ENCODE measurements at places on chromosomes 2 and 18.
A peak's percentile ranks its signal among the peaks of the same experiment; 100 is the strongest.

DNA sequence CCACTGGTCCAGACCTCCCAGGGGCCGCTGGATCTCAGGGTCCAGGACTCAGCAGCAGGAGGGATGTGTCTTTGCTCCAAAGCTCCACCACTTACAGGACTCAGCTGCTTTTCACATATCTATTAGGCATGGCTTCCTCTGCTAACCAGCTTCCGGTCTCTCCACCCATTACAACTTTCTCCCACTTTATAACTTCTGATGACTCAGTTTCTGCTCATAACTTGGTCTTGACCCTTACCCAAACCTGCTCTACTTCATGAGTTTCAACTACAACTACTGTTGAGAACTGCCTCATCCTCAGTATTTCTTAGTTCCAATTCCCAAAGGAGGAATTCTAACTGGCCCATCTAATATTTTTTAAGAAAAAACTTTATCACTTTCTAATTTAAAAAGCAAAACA lies 17.2 kb downstream of the SULT1C2 start:
- no peak for DNase-seq

- no peak for DNase-seq
Observed at GRCh38 chr2:11750422-11750821, 4.0 kb downstream of the LPIN1 start.

DNA sequence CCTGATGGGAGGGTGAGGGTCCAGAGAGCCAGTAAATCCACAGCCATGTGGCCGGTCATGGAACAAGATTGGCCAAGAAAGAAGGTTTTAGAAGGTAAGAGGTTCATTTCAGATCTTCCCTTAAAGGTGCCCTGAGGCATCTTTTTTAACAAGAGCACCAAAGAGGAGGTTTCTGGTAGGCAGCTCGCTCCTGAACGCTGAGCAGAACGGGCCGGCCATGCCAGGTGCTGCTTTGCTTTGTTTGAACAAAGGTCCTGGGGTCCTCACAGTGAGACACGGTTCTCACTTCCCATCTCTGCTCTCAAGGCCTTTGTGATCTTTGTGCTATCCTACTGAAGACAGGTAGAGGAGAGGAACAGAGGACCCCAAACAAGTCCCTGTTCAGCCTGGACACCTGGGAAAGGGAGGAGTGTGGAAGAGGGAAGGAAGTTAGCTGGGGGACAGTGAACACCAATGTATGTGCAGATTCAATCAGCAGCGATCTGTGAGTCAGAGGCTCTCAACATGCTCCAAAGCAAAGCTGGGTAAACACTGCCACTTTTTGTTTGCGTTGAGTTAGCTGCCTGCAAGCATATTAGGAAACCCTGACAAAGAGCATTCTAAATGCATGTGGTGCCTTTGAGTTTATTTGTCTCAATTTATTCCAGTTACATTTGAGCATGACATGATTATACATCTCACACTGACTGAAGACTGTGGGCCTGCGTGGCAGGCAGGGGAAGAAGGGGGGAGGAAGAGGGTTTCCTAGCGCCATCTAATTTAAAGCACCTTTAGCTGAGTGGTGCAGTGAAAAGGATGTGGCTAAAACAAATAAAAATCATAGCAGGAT lies 102.4 kb downstream of the ASB1 start:
- DNase-seq: peak; percentile 59

GRCh38 chr18:63131106-63131958 lies 188.2 kb downstream of the BCL2 start:
- DNase-seq: peak; percentile 79

GRCh38 chr2:190794377-190794776 lies 86.2 kb upstream of the GLS start:
- DNase-seq: no peak

DNA sequence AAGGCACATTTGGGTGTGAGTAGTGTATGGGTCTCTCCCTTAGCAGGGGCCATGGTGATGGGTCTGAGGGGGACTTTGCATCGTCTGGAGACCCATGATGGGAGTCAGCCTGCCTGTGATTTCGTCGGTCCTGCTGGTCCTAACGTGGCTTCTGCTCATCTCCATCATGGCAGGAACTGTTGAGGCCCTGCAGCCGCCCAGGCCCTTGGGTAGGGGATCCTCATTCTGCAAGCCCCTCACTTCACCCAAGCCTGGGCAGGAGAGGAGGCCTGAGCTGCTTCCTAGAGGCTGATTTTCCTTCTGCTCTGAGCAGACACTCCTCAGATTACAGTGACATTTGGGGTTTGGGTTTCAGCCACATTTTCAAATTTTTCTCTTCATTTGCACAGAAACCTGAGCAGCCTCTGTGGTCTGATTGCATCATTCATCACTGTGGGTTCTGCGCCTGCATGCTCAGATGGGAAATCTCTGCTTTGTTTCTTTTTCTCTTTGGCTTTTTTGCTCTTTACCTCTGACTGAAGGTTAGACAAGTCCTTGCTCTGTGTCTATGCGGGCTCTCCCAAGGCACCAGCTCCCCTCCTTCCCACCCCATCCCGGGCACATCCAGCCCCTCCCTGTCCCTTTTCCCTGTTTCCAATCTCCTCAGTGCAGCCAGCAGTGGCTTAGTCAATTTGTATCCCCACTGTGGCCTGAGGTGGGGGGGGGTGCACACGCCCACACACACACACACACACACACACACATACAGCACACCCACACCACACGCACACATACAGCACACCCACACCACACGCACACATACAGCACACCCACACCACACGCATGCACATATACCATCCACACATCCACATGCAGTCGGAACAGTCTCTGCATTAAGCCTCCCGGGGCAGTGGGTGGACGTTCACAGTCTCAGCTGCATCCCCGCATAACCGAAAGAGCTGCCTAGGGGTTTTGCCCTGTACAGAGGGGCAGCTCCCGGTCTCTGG lies 305.4 kb upstream of the HS6ST1 start:
- peak; percentile 93 for DNase-seq

DNA sequence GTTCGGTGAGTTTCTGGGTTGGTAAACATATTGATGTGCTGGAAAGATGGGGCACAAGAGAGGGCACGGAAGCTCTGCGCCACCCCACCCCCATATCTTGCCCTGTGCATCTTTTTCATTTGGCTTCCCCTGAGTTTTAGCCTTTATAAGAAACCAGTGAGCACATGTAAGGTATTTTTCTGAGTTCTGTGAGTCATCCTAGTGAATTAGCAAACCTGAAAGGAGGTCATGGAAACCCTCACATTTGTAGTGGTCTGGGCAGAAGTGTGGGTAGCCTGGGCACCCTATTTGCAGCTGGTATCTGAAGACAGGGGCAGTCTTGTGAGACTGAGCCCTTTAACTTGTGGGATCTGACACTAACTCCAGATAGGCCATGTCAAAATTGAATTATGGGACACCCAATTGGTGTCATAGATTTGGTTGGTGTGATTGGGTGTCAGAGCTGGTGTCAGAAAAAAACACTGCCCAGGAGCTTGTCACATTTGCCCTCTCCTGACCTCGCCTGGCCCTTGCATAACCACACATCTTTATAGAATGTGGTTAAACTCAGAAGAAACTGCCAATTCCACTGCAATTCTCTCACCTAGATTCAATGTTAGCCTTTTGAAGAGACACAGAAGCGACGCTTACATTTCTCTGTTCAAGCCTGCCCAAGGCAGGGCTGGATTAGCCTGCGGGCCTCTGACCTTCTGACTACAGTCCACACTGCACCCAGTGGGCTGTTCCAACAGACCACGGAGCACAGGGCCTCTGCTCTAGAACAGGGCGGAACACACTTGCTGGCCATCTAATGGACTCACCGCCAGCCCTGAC lies 12.0 kb upstream of the GALM start:
- DNase-seq: no peak
